ENCODE measurements at places on chromosomes 2 and 18. TPM values are rescaled to one million over a fixed set of nuclear protein-coding genes. Genes with fewer than 3 reads are reported as not detected.

Gene RPRM
- not detected for total RNA-seq

Gene HS1BP3
- total RNA-seq, result 23.8 TPM

Gene PPP1R1C
- not detected for total RNA-seq

Gene ARHGAP15
- total RNA-seq, result not detected

Gene MSTN
- total RNA-seq, result not detected

Gene SCN9A
- total RNA-seq, result 1.3 TPM

Gene RAPGEF4
- 11.0 TPM for total RNA-seq

Gene MAPK4
- total RNA-seq, result 0.16 TPM

Gene OTOS
- total RNA-seq, result not detected

Gene LIPG
- 32.9 TPM for total RNA-seq

Gene SCN7A
- under 0.01 TPM for total RNA-seq

Gene COL5A2
- total RNA-seq, result 891 TPM

Gene TMEM37
- total RNA-seq, result 2.9 TPM

Gene C2orf92
- total RNA-seq, result not detected

Gene APOB
- under 0.01 TPM for total RNA-seq

Gene ANKRD62
- not detected for total RNA-seq

Gene MERTK
- 1.1 TPM for total RNA-seq

Gene CAPN14
- total RNA-seq, result 1.1 TPM

Gene AMER3
- not detected for total RNA-seq

Gene DPYSL5
- not detected for total RNA-seq

Gene KLHL30
- not detected for total RNA-seq

Gene CHRNG
- total RNA-seq, result not detected

Gene KIF5C
- total RNA-seq, result 0.16 TPM

Gene VIL1
- not detected for total RNA-seq

All from cardiac atrium fibroblast (primary cell).